ENCODE measurements at places on chromosomes 7 and 10.

DNA sequence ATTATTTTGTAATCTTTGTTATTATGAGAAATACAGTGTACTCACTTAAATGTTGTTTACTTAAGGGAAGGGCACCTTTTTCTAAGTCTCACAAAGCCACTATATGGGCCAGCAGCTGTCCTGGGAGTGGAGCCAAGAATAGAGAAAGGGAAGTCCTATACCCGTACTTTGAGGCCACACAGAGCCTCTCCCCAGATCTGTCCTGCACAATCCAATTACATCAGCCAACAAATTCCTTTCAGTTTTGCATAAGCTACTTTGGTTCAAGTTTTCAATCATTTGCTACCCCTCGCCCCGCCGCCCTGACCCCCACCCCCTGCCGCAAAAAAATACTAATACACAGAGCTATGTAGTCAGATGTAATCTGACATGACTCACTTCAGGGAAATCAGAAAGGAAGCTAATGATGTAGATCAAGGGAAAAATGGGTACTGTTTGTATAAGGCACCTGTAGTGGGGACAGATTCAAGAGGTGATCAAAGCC is 297.4 kb upstream of the NEBL start:
- no peak for DNase-seq

DNA sequence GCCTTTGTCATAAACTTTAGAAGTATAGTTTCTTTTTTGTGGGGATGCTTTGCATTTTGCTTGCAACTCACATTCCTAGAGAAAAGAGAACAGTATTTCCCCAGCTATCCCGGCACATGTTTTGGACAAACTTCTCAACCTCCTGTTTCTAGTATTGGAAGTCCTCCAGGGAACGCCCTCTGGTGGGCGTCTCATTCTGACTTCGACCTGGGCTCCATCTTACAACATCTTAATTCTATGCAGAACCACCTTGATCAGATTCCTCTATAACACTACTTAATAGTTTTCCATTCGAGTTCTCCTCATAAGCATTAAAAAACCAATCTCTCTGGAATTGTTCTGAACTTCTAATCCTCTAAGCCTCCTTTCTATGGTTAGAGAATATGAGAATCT is 139.5 kb upstream of the FZD8 start:
- no peak for DNase-seq

DNA sequence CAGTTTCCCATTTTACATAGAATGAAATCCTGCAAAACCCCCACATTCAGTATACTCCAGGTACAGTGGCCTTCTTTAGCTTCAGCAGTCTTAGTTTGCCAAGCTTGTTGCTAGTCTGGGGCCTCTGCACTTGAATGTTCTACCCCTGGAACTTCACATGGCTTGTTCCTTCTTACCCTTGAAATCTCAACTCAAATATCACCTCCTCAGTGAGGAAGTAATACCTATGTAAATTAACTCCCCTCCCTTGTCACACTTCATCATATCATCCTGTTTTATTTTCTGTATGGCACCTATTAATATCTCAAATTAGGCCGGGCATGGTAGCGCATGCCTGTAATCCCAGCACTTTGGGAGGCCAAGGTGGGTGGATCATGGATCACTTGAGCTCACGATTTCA is 163.8 kb upstream of the KAT6B start:
- DNase-seq: no peak

DNA sequence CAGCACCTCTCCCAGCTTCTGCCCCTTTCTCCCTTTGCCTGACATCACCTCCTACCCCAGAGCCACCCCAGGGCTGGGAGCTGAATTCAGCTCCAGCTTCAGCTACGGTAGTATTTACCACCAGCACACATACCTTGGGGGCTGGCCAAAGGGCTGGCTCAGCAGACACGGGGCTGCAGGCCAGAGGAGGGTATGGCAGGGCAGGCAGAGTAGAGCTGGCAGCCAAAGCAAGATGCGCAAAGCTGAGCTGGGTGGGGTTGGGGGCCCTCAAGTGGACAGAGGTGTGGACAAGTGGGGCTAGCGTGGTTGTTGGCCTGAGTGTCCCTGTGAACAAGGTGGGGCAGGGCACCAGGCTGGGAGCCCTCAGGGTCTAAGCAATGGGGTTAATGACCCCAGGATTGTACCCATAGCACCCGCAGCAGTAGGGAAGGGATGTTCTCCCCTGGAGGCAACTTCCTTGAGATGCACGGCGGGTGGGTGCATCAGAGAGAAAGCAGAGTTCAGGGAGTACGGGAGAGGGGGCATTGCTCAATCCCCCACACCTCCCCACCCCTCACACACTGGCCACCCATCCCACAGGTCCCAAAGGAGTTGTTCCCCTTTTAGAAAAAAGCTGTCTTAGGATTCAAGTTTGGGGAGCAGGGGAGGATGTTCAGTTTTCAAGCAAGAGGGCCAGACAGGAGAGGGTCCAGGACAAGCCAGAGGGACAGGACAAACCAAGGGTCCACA is 8.0 kb downstream of the VSIR start:
- no peak for DNase-seq

- no peak for DNase-seq
Observed at GRCh38 chr10:133355991-133356390, 1.8 kb downstream of the FUOM start.

DNA sequence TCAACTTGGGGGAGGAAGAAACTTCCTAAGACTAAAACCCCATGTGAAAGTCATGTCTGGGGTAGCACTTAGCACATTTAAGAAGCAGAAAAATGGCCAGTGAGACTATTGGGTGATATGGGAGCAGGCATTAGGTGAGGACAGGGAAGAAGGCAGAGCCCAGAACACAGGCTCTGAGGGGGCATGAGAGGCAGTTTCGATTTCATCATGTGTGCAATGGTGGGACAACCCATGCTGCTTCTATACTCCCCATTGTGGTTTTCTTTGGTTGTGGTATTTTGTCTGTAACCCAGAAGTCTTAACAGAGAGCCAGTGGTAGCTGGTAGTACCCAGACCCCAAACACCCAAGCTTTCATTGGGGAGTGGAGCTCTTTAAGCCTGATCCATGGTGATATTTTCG is 752.0 kb downstream of the GRID1 start:
- no peak for DNase-seq

DNA sequence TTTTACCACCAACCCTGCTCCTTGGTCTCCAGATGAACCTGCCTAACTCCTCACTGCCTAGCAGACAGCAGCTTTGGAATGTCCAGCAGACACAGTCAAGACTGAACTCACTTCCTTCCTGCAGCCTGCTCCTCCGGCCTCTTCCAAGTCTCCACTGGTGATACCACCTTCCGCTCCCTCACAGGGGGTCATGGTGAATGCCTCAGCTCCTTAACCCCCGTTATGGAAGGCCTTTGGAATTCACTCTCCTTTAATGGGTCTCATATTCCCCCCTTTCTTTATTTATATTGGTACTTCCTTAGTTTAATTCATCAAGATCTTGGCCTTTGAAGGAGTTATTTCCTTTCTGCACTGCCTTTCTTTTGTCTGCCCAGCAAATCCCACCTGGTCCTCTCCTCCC is 44.9 kb upstream of the ZNF32 start:
- DNase-seq: no peak

DNA sequence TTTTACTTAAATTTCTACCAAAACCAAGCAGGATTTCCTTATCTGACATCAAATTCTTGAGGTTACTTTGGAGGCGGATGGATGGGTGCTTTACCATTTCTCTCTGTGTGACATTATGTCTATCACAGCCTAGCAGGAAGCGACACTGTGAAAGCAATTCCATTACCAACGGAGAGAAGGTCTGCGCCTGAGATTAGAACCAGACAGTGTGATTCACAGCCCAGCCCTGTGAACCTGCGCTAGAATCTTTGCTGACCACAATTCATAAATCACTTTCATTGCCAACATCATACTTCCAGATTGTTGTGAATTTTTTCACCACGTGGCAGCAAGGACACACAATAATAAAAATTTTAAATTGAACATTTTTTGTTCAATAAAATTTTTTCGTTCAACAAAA is 126.5 kb downstream of the CUBN start:
- DNase-seq: no peak

DNA sequence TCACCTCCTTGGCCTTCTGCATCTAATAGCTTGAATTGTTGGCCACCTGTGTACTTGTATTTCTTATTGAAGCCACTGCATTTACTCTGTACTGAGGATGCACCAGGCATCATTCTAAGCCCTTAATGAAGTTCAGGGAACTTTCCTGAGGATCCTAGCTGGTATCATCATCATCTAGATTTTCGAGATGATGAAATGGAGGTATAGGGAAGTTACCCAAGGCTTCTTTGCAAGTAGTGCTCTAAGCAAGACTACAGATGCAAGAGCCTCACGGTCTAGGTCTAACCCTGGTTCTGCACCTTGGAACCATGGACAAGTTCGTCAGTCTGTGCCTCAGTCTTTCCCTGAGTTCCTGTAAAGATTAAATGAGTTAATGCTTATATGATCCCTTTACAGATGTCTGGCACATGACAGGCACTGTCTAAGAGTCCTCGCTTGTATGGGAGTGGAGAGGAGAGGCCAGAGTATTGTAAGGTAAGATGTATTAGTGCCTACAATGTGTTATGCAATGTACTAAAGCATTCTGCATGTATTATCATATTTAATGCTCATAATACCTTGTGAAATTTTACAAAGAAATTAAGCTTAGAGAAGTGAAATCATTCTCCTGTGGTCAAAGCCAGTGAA is 145.1 kb downstream of the KCNMA1 start:
- DNase-seq: no peak

DNA sequence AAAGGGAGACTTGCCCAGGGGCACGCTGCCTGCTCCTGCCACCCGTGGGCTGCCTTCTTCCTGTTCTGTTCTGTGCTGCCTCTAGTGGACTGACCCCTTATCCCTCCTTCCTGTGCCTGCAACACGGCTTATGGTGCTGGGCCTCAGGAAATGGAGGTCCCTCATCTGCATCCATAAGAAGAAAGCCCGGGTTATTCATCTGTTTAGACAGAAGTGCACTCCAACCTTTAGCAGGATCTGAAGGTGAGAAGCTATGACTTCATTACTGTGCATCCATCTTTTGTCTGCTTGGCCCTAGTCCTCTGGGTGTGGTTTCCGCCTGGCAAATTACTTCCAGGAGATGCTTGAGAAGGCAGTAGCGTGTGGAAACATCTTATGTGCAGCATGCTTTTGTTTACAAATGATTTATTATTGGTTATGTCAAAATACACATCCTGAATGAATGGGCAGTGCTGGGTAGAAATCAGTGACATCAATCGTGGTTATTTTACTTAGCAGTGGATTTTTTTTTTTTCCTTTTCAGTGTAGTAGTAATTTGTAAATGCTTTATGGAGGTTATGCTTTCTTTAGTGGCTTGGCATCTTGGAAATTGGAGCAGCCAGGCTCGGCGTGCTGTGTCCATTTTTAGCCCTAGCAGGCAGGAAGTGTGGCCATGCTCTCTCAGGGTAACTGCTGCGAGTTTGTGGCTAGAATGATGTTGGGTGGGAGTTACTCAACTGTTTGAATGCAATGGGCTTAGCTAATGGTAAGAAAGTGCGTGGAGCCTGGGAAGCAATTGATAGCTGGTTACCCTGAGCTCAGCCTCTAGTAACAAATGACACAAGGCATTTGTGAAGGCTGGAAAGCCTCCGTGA is 12.7 kb downstream of the PTPRE start:
- no peak for DNase-seq

DNA sequence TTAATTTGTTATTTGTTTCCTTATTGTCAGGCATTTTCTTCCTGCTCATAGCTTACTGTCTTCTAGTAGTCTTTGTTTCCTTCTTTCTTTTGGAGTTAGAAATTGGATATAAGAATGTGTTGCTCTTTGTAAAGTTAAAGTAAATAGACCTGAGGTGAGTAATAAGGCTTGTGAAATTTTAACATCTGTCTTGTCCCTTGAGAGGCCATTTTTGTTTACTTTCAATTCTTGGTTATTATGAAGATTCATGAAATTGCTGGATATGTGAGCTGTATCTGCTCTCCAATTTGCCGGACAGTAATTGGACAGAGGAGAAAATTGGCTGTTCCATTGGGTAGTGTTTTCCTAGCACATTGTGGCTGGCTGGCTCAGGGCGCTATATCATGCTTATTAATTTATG is 260.7 kb downstream of the EXOC4 start:
- DNase-seq: no peak

DNA sequence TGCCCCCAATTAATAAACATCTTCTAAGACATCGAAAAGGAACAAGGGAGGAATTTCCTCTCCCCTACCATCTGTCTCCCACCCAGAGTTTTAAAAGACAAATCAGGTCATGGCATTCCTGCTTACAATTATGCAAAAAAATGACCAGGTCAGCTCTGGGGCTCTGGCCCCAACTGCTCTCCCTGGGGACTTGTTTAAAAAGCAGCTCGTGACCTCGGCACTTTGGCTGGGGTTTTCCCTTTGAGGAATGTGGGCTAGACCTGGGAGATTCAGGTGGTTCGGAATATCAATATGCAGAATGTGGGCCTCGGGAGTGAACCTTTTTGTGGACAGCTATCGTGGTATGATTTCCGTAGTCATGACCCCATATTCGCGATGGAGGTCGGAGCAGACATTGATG is 648 bp upstream of the RADIL start:
- DNase-seq: no peak

GRCh38 chr10:88042160-88043100 is 179.0 kb downstream of the PTEN start:
- DNase-seq: no peak

GRCh38 chr10:114631666-114632417 is 26.2 kb downstream of the ABLIM1 start:
- no peak for DNase-seq

DNA sequence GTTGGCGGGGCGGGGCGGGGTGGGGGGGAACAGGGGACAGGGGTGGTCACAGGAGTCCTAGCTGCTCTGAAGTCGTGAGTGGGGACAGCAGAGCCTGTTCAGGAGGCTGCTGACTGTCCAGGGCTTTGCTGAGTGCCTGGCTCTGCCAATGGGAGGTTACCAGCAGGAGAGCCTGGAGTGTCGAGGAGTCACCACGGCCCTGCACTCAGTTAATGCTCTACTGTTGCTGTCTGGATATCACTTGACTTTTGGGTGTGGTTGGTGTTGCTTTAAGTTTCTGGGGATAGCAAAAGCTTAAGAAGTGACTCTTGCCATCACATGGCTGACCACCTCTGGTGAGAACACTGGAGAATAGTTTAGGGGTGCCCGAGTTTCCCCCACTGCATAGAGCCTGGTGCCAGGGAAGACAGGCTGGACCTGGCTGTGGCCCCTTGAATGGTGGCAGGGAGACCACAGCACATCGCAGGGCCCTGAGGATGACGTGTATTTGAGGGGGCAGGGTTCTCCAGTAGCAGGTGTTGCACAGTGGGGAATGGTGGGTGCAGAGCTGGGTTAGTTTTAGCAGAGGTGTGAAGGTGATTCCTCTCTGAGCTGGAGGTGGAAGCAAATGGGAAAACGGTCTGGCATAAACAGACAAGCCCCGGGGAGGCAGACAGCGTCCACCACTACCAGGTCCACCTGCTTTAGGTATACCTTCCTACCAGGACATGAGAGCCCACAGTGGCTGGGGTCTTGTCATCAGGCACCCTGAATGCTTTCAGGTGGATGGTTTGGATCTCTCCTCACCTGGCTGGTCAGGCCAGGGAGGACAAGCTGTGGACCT is 54.2 kb upstream of the CAMK2B start:
- DNase-seq: no peak

- no peak for DNase-seq
Observed at GRCh38 chr10:62917475-62918238, 101.5 kb upstream of the EGR2 start.

GRCh38 chr10:86190291-86190690 is 176.3 kb downstream of the GRID1 start:
- DNase-seq: no peak

Measured in right renal cortex interstitium (tissue), 3 donors.